ENCODE measurements at places on chromosomes 3 and 15. TPM values are rescaled to one million over a fixed set of nuclear protein-coding genes. Genes with fewer than 3 reads are reported as not detected.
A peak's percentile ranks its signal among the peaks of the same experiment; 100 is the strongest.

GRCh38 chr3:189360291-189360690, 188.5 kb downstream of the TPRG1 start:
- no peaks in the 10 kb centered on the region for H3K4me1 ChIP-seq
- H3K27me3 ChIP-seq = no peaks in the 10 kb centered on the region
- no peak overlapping the region for H3K27ac ChIP-seq
- H3K36me3 ChIP-seq = no peaks in the 10 kb centered on the region

Gene CFAP91
- total RNA-seq = 0.44 TPM

- no peak overlapping the region for H3K4me3 ChIP-seq
- H3K4me1 ChIP-seq = no peaks in the 10 kb centered on the region
- H3K27ac ChIP-seq = no peak overlapping the region
- peaks cover 4% of the 10 kb centered on the region for H3K36me3 ChIP-seq
Observed at GRCh38 chr15:83665480-83665879, 11.6 kb downstream of the ADAMTSL3 start.

DNA sequence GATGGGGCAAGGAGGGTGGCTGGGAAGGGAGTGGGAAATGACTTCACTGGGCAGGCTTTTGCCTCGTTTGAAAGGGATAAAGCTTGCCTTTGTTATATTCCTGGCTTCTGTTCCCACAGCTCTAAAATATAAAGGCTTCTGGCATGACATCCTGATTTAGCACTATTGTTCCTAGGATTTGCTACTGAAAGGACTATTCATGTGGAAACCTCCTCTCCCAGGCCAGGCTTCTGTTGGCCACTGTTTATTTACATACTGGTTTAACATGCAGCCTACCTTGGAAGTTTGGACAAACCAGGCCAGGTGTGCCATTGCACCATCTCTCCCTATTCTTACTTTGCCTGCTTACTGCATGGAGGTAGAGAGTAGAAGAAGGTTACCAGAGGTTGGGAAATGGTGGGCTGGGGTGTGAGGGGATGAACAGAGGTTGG, 2.4 kb upstream of the LMCD1 start:
- peak overlapping the region; percentile 88 for H3K27ac ChIP-seq
- no peak for DNase-seq
- H3K4me1 ChIP-seq = peaks cover 54% of the 10 kb centered on the region
- H3K36me3 ChIP-seq = no peaks in the 10 kb centered on the region

GRCh38 chr3:5428607-5429516, 241.4 kb downstream of the EDEM1 start:
- DNase-seq = no peak
- H3K4me3 ChIP-seq = no peak overlapping the region
- no peaks in the 10 kb centered on the region for H3K36me3 ChIP-seq
- H3K27ac ChIP-seq = no peak overlapping the region
- H3K4me1 ChIP-seq = no peaks in the 10 kb centered on the region

Gene SPTSSB
- 0.25 TPM for total RNA-seq

GRCh38 chr3:45337839-45338470, 50.4 kb upstream of the LARS2 start:
- H3K4me1 ChIP-seq = no peaks in the 10 kb centered on the region
- H3K27me3 ChIP-seq = peaks cover 71% of the 10 kb centered on the region
- no peak overlapping the region for H3K4me3 ChIP-seq
- no peaks in the 10 kb centered on the region for H3K36me3 ChIP-seq

DNA sequence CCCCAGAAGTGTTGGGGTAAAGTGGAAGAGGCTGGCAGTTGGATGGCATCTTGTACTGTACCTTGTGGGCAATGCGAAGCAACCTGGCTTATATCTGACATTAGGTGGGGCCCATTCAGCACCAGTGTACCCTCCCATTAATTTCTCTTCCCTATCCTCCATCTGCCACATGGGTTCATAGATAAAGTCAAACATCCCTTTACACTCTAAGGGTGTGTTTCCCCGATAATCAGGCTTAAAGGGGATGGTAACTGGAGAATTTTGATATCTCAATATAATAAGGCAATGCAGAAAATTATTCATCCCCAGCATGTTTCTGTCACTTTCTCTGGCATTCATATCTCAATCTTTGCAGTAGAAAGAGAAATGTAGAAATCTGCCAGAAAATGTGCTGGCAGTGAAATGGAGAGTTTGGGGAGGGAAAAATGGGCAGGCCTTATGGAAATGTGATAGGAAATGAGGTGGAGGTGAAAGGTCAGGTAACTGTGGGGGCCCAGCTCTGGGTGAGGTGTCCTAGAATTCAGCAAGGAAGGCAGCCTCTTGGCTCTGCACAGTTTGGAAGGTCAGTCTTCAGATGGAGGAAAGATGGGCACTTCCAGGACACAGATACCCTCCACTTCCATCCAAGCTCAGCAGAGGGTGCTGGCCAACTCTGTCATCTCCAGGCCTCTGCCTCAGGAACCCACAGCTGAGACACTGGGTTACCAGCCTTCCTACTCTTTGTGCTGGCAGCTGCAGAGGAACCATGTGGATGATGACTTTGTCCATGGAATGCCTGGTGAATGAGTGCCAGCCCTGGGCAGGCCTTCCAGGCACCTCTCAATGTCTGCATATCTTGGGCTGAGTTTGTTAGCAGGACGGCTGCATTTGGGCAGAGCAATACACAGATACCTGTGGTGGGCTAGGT, 325.9 kb upstream of the CTDSPL start:
- H3K4me1 ChIP-seq = peaks cover 61% of the 10 kb centered on the region
- peak overlapping the region; percentile 62 for H3K27ac ChIP-seq
- H3K27me3 ChIP-seq = no peaks in the 10 kb centered on the region
- peaks cover 60% of the 10 kb centered on the region for H3K36me3 ChIP-seq

DNA sequence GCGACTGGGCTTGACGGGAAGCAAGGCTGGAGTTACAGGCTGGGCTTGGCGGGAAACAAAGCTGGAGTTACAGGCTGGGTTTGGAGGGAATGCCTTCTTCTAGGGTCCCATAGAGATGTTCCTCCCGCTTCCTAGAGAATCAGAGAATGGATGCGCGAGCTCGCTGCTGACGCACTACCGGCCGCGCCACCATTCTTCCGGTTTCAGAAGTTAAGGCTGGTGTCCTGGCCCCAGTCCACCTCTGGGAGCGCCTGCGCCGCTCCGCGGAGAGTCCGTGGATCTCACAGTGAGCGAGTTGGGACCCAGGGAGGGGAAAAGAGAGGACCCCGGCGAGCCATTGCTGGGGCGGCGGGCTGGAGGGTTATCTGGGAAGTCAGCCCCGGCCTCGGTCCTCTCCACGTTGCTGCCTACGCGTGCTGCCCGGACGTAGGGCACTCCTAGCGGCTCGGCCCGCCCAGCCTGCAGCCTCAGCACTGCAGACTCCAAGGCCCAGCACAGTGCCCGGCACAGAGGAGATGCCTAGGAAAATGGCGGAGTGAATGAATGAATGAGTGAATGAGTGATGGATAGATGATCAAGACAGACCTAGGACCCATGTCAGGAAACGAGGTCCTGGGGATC, at the start of gene ZNF502:
TSS of gene ZNF502 (plus strand) at position 206 of the 621 bp plus-strand sequence. CDS start 7,602 bp downstream, outside the sequence.
- H3K27me3 ChIP-seq = peaks cover 19% of the 10 kb centered on the region
- peaks cover 38% of the 10 kb centered on the region for H3K36me3 ChIP-seq
- DNase-seq = peak; percentile 88
- H3K27ac ChIP-seq = peak within 1 kb of the TSS; percentile 77

Gene GOLGA8T
- 0.47 TPM for total RNA-seq

GRCh38 chr3:63824309-63824708, 5.2 kb downstream of the C3orf49 start:
- no peak for DNase-seq
- peaks cover 6% of the 10 kb centered on the region for H3K36me3 ChIP-seq
- no peak overlapping the region for H3K4me3 ChIP-seq
- no peak overlapping the region for H3K27ac ChIP-seq
- no peaks in the 10 kb centered on the region for H3K4me1 ChIP-seq
- H3K27me3 ChIP-seq = no peaks in the 10 kb centered on the region

- no peak for DNase-seq
- no peaks in the 10 kb centered on the region for H3K36me3 ChIP-seq
Observed at GRCh38 chr15:80007532-80007931, 36.5 kb upstream of the BCL2A1 start.

GRCh38 chr3:142866841-142867631, 21.8 kb downstream of the PCOLCE2 start:
- no peaks in the 10 kb centered on the region for H3K27me3 ChIP-seq
- peaks cover 9% of the 10 kb centered on the region for H3K4me1 ChIP-seq
- H3K36me3 ChIP-seq = no peaks in the 10 kb centered on the region
- H3K4me3 ChIP-seq = no peak overlapping the region
- DNase-seq = no peak
- no peak overlapping the region for H3K27ac ChIP-seq

GRCh38 chr3:133899311-133899710, 3.6 kb upstream of the RAB6B start:
- H3K27ac ChIP-seq = no peak overlapping the region
- peaks cover 22% of the 10 kb centered on the region for H3K4me1 ChIP-seq
- peaks cover 22% of the 10 kb centered on the region for H3K27me3 ChIP-seq
